ENCODE measurements at places on chromosomes 7 and 10. TPM values are rescaled to one million over a fixed set of nuclear protein-coding genes. Genes with fewer than 3 reads are reported as not detected.

The NODAL gene
- total RNA-seq, result not detected

The FXYD4 gene
- not detected for total RNA-seq

The ACBD7 gene
- 0.30 TPM for total RNA-seq

The PSPH gene
- total RNA-seq, result 66.0 TPM

The NCF1 gene
- not detected for total RNA-seq

The UBE2H gene
- total RNA-seq, result 77.5 TPM

The SPAM1 gene
- total RNA-seq, result not detected

The CPN1 gene
- total RNA-seq, result not detected

The ALOX5 gene
- total RNA-seq, result not detected

The TMEM176A gene
- total RNA-seq, result not detected

The SMKR1 gene
- not detected for total RNA-seq

The CPEB3 gene
- 0.92 TPM for total RNA-seq

The ZNF804B gene
- total RNA-seq, result not detected

The TSPAN13 gene
- 71.3 TPM for total RNA-seq

The FFAR4 gene
- not detected for total RNA-seq

The TACC2 gene
- 7.8 TPM for total RNA-seq

The KIF11 gene
- 2.4 TPM for total RNA-seq

The LGI1 gene
- not detected for total RNA-seq

The SPDYE9 gene
- total RNA-seq, result not detected
